ENCODE measurements at places on chromosomes 3 and 15.

- no peak for DNase-seq
Measured at GRCh38 chr3:120057626-120058025, 36.6 kb downstream of the GSK3B start.

DNA sequence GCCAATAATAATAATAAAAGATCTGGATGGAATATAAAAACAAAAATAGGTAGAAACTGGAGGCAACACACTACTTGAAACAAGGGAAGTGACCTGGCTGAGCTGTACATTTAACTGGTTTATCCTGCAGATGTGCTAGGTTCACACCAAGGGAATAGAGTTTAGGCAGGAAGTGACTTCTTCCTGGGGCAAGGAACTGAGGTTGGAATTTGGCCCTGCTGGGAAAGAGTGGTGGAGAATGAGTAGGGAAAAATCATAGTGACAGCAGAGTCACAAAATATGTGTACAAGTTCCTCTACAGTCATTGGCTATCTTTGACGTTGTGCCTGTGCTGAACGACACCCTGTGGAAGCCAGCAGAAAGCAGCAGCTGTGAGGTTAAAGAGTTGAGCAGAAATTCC is 44.1 kb downstream of the ARHGAP11B start:
- no peak for DNase-seq

GRCh38 chr15:92617549-92618520 is 37.7 kb downstream of the FAM174B start:
- no peak for DNase-seq

GRCh38 chr3:14303336-14304100 is 98.9 kb upstream of the SLC6A6 start:
- DNase-seq: no peak

GRCh38 chr3:46490338-46491084 is 7.3 kb upstream of the RTP3 start:
- no peak for DNase-seq

DNA sequence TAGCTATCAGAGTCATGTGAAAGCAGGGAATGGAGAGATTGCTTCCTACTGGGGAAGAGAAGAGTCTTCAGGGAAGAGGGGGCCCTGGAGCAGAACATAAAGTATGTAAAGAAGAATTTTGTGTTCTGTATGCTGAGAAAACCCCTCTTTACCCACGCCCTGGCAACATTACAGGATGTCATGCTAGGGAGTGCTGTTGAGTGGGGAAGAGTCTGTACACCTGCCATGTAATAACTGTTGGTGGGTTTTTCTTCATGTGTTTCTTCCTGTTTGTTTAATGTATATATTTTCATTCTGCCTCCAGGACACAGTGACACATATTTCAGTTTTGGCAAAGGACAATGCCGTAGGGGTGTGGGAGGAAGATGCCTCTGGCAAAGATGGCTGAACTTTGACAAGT is 122.8 kb upstream of the LPP start:
- DNase-seq: no peak

GRCh38 chr15:77633134-77633912 is 611 bp upstream of the LINGO1 start:
- DNase-seq: peak; percentile 43

DNA sequence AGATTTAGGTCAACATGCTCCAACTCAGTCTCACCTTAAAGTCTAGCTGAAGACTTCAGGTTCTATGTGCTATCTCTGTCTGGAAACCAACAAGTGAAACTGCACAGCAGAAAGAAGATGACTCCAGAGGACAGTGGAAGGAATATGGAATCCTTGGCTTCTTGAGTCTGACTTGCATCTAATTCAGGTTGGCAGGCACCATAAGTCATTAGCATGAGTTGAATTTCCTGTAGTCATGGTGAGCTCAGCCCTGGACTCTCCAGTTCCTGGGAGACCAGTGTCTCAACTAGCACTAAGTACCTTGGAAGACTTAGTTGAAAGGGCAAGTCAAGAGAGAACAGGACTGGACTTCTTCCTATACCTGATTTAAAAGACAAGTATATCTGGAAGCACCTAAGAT is 129.7 kb downstream of the DTWD1 start:
- no peak for DNase-seq

- DNase-seq: no peak
Measured at GRCh38 chr3:126883241-126883640, 99.7 kb upstream of the PLXNA1 start.

DNA sequence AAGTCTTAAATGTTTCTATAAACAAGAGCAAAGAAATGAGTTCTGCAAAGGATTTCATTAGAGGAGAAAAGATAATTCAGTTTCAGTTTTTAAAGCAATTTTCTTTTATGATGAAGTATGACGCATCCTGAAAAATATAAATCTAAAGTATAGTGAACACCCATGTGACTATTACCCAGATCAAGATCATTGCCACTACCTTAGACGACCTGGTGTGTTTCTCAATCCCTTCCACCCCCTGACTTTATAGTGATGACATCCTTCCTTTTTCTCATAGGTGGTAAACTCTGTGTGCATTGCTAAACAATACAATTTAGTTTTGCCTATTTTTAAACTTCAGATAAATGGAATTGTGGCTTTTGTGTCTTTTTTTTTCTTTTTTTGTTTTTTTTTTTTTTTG is 8.4 kb downstream of the STT3B start:
- peak; percentile 13 for DNase-seq

DNA sequence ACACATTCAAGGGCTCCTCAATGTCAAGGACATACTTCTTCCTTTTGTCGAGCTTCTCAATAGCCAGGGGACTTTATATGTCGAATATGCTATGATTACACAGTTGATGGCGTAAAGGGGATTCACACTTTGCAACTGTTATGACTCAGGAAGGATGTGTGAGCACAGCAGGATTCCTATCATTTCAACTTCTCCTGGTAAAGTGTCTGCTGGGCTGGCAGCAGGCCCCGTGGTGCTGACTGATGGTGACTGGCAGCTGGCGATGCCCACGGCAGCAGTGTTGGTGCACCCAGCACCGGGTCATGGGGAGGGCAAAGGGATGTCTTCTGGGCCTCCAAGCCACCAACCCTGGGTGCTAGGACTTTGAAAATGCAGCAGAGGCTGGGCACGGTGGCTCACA is 44.8 kb upstream of the GNB5 start:
- DNase-seq: no peak

GRCh38 chr3:46085421-46086082 is 58.3 kb upstream of the XCR1 start:
- DNase-seq: no peak

- DNase-seq: no peak
Measured at GRCh38 chr15:26873846-26874245, 7.0 kb downstream of the GABRA5 start.

DNA sequence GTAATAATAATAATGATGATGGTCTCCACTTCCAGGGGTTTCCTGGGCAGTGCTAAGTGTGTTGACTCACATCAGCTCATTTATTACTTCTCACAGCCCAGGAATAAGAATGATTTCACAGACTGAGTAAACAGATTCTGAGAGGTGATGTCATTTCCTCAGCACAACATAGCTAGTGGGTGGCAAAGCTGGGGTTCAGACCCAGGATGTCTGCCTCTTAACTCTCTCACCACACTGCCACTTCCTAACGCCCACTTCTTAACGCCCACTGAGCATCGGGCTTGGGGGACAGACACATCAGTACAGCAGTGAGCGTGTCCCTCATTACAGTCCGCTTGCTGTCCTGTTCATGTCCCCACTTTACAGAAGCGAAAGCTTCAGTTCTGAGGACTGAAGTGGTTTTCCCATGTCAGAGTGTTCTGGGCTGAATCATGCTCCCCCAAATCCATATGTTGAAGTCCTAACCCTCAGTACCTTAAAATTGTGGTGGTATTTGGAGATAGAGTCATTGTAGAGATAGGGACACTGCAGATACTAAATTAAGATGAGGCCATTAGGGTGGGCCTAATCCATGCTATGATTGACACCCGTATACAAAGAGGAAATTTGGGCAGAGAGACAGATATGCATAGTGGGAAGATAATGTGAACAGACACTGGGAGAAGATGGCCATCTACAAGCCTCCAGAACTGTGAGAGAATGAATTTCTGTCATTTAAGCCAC is 68.0 kb downstream of the ATP2B2 start:
- peak; percentile 75 for DNase-seq

DNA sequence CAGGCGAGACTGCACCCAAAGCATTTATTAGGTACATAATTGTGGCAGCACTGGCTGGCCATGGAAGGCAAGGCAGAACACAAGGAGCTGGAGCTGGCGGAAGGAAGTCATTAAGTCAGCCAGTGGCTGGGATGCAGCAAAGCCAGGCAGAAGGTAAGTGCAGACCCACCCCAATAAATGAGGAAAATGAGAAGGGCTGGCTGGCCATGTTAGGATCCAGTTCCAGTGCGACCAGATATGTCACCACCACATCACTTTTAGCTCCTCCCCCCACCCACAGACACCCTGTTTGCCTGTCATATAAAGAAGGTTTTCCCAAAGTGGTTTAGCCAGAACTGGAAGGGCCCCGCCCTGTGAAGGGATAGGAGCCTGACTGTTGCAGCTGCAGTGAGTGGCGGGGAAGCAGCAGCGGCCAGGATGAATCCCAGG is at the start of gene FURIN:
Gene FURIN, plus strand, starts transcription at position 328 of the 429 bp plus-strand sequence. CDS start 7,153 bp downstream, outside the sequence.
- no peak for DNase-seq

- DNase-seq: no peak
Measured at GRCh38 chr3:28013864-28014473, 227.4 kb upstream of the CMC1 start.

- DNase-seq: no peak
Measured at GRCh38 chr15:78533331-78533730, 6.9 kb upstream of the PSMA4 start.

DNA sequence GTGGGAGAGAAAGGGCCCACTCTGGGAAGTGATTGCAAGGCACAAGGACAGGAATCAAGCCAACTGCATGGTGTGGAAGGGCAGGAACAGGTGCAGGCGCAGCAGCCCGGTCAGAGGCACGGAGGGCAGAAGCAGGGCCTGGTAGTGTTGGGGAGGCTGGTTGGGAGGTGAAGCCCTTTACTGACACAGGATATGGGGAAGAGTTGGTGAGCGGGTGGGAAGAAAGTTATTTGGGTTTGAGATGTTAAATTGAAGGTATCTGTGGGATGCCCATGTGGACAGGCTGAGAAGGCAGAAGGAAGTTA is 83.6 kb upstream of the ABHD2 start:
- DNase-seq: no peak

- DNase-seq: no peak
Measured at GRCh38 chr15:39025321-39025720, 460.7 kb upstream of the RASGRP1 start.

Measured in activated CD4-positive, alpha-beta T cell treated with anti-CD3 and anti-CD28 coated beads for 4 hours (primary cell).